Airway epithelial cell (primary cell): ENCODE measurements at places on chromosomes 4 and X. TPM values are rescaled to one million over a fixed set of nuclear protein-coding genes. Genes with fewer than 3 reads are reported as not detected.

The TEC gene
- 0.35 and 0.51 TPM in 2 replicates for total RNA-seq

The PPEF2 gene
- total RNA-seq = not detected in 2 replicates

The SSX2B gene
- total RNA-seq = not detected in 2 replicates

The RHOH gene
- total RNA-seq = not detected in 2 replicates

The EVC2 gene
- total RNA-seq = 2.8 and 3.5 TPM in 2 replicates

The ETDB gene
- not detected in 2 replicates for total RNA-seq

The ACOX3 gene
- total RNA-seq = 30.1 and 35.8 TPM in 2 replicates

The FNIP2 gene
- total RNA-seq = 5.6 and 10.0 TPM in 2 replicates

The CXorf65 gene
- not detected in 2 replicates for total RNA-seq

The RAB33A gene
- 0.21 TPM in 1 of 2 replicates, not detected in the other for total RNA-seq
